ENCODE measurements at places on chromosomes 7 and 10.

DNA sequence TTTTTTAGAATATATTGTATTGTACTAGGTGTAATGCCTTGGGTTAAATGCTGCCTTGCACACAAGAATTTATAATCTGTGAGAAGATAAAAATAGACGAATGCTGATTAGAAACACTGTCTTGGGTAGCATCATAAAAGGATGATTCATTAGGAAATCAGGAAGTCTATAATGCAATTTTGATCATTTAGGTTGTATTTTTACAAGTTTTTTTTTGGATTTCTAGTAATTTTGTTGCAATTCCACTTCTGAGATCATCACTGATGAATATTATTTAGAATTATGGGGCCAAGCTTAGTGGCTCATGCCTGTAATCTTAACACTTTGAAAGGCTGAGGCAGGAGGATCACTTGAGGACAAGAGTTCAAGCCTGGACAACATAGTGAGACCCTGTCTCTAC, 29.6 kb downstream of the WBP1L start:
- no peak for DNase-seq

- no peak for DNase-seq
These were observed 483.9 kb downstream of the AUTS2 start for GRCh38 chr7:70082099-70082611.

- DNase-seq: no peak
These were observed 42.8 kb downstream of the NIPSNAP2 start for GRCh38 chr7:56007167-56007652.

GRCh38 chr7:156234192-156234591, 406.4 kb upstream of the RNF32 start:
- no peak for DNase-seq

DNA sequence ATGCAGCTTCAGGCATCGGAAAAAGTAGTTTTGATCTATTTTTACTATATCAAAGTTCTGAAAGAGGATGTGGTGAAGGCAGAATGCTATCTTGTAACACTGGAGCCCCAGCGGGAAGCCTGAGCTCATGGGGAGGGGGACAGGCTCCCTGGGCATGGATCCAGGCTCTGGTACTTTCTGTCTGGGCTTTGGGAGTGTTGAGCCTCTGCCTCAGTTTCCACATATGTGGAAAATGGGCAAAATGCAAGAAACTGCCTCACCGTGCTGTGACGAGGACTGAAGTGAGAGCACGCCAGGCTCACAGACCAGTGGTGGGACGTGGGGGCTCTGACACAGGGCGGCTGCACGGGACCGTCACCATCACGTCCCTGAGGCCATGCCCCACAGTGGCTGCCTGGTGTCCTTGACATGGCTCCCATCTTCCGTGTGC, 182.9 kb upstream of the SHH start:
- DNase-seq: no peak

- no peak for DNase-seq
These were observed 87.4 kb upstream of the RET start for GRCh38 chr10:42989481-42989921.

DNA sequence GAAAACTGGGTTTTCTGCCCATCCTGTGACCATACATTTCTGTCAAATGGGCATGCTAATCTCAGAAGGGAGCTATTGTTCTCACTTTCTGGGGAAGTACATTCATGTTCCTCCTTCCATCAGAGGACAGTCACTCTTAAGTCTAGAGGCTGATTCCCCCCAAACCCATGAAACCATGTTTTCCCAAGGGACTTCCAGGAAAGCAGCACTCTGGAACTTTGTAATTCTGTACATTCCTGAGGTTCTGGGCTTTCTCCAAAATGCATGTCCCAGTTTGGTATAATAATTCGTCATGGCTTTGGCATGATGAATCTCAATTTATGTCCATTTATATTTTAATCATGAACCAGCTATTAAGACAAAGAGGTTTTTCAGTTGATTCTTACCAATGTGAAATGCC, 688.1 kb downstream of the LRMDA start:
- DNase-seq: no peak

- no peak for DNase-seq
These were observed 5.1 kb downstream of the FZD8 start for GRCh38 chr10:35636956-35637355.

DNA sequence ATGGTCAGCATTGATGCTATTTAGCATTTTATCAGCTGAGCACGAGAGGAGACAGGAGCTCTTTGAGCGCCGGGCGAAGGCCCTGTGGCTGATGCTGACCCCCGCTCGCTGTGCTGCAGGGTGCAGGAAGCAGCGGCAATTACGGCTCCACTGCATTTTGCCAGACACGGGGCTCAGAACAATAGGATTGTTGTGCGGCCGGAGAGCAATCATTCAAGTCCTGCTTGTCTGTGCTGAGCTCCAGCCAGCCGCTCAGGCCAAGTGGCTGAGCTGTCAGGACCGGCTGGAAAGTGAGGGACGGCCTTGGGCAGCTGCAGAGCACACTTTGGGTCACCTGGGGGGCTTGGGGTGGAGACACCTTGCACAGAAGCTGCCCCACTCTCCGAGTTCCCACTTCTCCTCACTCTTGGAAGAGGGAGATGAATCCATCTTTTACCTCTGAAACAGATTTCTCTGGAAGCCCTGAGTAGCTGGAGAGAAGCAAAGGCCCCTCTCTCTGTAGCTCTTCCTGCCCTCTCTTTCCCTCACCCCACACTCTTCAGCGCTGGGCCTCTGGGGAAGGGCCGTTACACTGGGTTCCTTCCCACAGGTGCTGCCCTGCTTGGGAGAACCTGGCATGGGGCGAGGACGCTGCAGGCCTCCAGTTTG, 17.3 kb upstream of the ADARB2 start:
- DNase-seq: no peak

DNA sequence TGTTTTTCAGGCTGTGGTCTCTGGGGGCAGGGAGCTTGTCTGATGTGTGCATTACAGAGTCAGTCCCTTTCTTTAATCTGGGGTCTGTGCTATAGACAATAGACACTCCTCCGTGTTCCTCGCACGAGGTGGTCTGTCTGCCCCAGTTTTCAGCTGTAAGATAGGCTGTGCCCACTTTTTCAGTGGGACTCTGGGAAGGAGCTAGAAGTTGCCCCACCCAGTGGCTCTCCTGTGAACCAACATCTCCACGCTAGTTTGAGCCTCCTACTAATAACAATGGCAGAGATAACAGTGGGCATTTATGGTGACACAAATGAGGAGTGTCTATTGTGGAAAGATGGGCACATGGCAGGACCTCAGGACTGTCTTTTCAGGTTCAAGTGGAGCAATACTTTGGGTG, 44.0 kb downstream of the ADRB1 start:
- no peak for DNase-seq

- no peak for DNase-seq
These were observed 194.9 kb upstream of the GRM3 start for GRCh38 chr7:86448856-86449255.

DNA sequence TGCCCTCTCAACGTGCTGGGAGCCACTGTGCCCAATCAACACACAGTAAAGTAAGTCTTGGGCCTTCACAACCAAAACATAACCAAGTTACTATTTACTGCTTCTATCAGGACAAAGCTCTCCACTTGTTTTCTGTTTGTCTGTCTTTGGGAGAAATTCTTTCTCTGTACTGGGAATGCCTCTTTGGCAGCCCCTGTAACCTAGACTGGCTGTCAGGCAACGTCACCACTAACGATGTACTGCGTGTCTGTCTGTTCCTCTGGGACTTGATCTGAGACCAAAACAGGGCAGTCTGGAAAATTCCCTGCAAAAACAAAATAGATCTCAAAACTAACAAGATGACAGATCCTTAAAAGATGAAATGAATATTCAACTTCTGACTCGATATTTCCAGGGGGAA, 113.0 kb downstream of the SMURF1 start:
- no peak for DNase-seq
